ENCODE measurements at places on chromosomes 1 and 21.

DNA sequence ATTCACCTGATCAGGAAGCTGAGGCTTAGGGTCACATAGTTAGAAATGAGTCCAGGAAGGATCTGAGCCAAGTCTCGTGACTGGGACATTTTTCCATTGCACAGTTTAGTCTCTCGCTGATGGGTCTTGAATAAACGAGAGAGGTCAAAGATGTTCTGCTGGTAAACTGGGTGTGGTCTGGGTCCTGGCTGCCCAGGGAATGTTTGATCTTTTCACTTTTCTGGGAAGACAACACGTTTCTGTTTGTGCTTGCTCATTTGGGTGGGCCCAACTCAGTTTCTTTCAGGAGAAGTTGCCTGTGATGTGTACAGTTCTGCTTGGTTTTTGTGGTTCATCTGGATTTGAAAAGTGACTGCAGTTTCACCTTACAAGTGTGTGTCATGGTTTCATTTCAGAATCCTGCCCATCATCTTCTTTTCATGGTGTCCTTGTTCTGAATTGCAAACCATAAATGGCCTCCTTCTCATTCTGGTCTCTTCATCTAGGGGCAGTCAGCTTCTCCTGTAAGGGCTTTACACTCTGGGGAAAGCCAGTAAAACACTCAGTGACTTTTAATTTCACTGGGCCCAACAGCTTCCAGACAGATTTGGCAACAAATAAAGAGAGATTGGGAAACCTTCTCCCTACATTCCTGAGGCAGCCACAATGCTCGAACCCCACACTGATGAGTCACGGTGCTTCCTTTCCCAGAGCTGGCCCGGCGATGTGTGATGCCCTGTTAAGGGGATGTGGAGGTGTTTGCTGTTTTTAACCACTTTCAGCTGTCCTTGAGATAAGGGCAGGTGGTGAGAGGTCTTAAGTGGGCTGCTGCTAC is 7.2 kb upstream of the TACSTD2 start:
- DNase-seq = peak; percentile 28

- DNase-seq = no peak
These were observed 34.2 kb downstream of the LMO4 start for GRCh38 chr1:87362834-87363426.

DNA sequence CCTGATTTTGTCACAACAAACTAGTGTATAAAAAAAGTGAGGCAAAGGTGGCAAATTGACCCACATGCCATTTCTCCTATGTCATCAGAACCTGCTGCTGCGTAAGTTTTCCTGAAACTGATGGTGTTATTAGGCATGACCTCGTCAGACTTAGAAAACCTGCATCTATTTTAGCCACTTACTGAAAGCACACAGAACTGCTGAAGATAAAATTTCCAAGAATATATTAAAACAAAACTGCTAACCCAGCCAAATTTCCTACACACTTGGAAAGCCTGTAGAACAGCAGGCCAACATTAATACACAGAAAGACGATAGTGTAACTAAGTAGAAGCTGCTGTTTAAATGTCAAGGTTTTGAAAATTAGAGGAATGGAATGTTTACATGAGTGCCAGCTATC is 674.5 kb upstream of the CXADR start:
- DNase-seq = no peak

DNA sequence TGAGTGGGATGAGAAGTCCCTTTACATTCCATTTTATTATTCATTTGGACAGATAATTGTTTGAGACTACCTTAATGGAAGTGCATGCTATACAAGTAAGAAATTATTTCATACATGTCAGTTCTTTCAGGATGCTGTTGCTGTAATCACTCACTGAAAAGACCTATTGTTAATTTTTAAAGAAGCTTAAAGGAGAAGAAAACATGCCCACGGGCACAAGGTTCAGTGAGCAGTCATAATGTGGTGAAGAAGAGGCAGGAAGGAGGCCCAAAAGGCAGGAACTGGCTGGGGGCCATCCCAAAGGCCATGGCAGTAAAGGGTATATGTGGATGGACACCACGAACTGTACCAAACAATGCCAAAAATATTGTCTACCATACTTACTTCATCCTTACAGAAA is 206.0 kb downstream of the LYPLAL1 start:
- no peak for DNase-seq

GRCh38 chr1:151871284-151872030 is 17.9 kb upstream of the THEM5 start:
- DNase-seq = no peak

DNA sequence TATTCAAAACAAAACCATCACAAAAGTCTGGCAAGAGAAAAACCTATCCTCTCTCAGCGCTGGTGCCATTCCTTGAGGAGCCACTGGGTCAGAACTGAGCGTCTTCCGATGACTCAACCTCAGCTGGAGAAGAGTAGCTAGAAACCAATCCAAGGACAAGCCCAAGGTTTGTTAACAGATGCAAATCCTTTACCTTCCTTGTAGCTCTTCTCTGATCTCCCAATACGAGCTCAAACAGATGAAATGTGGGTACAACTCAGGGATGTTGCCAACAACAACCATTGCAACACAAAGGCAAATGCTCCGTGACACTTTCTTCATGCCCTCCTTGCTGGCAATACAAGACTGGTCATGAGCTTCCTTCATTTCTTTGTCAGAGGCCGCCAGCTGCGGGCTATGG is 337.1 kb downstream of the SIPA1L2 start:
- no peak for DNase-seq

DNA sequence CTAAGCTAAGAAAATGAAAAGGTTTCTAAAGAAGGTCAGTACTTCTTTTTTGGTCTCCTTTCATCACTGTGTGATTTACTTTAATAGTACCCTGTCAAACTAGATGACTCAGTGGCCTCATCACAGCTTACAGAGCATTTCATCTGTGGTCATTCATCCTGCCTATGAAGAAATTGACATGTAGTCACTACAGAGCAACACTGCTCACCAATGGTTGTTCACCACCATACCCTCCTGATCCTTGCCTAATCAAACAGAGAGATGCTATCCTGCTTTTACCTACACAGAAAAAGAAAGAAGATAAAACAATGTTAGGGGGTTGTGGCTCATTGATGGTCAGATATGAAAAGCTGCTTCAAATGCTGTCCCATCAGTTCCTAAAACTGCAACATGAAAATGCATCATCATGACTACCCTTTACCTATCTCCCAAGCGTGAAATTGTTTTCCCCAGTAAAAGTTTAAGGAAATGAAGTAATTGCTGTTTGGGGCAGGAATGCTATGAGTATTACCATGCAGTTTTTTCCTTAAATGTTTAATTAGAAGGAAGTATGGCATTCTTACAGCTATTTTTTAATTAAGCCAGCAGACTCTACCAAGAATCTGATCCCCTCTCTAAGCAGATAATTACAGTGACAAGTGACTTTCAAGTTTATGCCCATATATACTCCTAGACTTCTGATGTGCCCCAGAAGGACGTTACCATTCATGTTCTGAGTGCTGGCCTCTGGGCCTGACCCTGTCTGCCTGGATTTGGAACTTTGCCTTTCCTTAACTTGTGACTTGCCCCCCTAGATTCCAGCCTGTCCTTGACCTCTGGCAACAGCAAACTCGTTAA is 46.1 kb upstream of the FBXO28 start:
- no peak for DNase-seq

DNA sequence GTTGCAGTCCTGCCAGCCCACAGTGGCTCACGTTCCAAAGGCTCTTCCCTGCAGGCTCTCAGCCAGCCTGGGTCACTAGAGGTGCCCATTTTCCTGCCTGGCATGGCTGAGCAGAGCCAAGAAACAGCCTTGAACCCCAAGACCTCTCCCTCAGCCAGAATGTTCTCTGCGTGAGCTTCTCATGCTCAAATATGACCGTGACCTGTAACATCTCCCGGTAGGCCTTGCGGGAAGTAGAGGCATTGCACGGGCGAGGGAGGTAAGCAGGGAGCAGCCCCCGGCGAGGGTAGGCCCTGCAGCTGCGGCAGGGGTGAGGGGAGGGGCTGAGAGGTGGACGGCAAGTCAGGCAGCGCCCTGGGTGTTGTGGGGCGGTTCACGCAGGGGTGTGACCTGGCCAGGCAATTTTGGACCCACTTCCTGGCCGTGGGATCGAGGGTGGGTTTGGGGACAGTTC is 20.0 kb downstream of the RRP1 start:
- no peak for DNase-seq
